ENCODE measurements at places on chromosomes 16 and 17.

DNA sequence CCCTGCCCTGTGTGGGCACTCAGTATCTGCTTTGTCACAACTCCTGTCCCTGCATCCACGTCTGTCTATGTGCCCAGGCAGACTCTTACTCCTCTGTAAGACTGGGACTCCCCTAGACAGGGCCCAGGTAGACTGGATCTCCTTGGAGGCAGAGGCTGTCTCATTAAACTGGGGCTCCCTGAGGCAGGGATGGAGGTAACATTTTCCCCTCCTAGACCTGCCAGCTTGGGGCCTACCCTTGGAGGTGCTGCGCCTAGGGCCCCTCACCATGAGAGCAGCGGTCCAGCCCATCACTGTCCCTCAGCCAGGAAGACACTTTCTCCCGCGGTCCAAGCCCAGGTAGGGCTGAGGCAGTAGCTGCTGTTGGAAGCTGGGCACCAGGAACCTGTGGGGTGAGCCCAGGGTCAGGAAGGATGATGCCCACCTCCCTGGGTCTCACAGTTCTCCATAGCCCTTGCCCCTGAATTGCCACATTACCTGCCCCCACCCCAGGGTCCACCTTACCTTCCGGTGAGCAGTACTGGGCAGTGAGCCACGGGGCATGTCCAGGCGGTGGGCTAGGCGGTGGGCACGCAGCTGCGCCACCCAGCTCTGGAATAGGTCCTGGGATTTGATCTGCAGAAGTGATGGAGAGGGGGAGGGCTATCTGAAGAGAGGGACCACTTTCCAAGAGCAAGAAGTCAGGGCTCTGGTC, 3.4 kb downstream of the OSBPL7 start:
- no peak for DNase-seq

GRCh38 chr17:79667746-79668145, 56.9 kb upstream of the RBFOX3 start:
- DNase-seq = no peak

DNA sequence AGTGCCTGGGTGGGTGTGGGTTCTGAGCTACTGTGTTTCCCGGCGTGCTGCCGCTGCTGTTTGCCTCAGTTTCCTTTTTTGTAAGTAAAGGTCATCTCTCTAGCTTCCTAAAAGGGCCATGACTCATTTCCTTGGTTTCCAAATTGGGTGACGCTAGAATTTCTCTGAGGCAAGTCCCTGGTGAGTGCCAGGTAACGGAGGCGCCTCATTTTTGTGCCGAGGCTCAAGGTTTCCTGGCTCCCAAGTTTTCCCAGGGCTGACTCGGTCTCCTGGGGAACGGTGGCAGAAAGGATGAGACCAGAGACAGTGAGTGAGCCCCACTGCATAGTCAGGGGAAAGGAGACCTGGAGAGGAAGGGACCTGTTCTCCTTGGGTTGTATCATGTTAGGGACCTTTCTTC, 20.3 kb downstream of the MSI2 start:
- DNase-seq = no peak

- no peak for DNase-seq
These were observed 216.9 kb downstream of the HAPSTR1 start for GRCh38 chr16:9308356-9308801.

DNA sequence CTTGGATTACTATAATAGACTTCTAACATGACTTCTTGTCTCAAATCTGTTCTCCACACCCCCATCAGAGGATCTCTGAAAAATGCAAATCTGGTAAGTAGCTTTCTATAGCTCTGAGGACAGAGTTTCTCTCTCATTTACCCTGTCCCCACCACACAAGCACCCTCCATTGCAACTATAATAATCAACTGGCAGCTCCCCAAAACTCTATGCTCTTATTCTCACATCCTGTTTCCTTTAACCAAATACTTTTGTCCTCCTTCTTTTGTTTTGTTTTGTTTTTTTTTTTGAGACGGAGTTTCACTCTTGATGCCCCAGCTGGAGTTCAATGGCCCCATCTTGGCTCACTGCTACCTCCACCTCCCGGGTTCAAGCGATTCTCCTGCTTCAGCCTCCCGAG, 73.4 kb downstream of the HELZ start:
- no peak for DNase-seq

GRCh38 chr17:8372422-8372821, 4.1 kb downstream of the KRABD2 start:
- no peak for DNase-seq

GRCh38 chr17:78390241-78391050, 12.0 kb downstream of the PGS1 start:
- peak; percentile 24 for DNase-seq

DNA sequence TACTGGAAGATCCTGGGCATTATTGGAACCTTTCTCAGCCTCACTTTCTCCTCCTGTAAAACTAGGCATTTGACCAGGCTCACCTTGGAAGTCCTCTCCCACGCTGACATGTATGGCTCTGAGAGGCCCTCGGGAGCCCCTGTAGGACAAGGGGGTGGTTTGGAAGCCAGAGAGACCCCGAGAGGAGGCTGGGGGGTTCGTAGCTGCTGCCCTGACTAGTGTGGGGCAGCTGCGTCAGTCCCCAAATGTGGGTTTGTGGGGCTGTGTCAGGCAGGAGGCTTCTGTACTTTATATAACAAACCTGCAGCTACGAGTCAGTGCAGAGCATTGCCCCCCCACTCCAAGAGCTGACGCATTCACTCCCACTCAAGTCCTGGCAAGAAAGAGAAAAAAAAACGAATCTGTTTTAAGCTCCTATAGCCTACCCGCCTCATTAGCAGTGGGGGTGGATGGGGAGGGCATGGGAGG, 1.8 kb downstream of the CX3CL1 start:
- DNase-seq = peak; percentile 35

DNA sequence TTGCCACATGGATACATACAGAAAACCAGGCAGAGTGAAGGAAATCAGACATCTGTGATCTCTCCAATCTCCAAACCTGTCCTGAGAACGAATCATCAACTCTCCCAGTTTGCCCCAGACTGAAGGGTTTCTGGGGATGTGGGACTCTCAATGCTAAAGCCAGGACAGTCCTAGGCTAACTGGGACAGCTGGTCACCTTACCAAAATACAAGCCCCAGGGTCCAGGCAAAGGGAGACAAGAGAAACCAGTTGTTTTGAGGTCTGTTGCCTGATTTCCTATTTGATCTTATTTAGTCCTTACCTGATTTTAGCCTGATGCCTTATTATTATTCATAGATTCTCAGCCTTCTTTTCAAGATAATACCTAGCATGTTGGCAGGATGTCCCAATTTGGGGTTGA, 51.7 kb upstream of the TAC4 start:
- no peak for DNase-seq

DNA sequence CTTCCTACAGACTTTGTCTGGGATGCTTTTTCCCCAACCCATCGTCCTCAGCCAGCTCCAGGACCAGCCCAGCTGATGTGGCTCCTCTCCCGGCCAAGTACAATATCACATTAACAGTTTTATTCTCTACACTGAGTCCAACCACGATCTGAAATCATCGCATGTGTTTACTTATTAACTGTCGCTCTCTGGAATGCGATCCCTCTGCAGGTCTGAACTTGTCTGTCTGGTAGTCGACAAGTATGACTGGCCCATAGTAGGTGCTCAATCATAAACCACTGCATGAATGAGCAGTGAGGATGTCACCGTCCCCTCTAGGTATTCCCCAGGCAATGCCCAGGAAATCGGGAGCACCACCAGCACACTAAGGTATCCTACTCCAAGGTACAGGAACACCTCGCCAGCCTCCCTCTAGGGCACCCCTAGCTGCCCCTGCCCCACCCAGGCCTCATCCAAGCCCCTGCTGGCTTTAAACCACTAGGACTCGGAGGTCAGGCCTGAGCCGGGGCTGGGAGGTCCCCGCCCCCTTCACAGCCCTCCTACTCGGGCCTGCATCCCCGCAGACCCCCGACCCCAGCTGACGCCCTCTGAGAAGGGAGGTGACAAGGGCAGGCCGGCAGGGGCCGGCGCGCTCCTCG, 27.7 kb downstream of the RTN4RL1 start:
- DNase-seq = no peak

DNA sequence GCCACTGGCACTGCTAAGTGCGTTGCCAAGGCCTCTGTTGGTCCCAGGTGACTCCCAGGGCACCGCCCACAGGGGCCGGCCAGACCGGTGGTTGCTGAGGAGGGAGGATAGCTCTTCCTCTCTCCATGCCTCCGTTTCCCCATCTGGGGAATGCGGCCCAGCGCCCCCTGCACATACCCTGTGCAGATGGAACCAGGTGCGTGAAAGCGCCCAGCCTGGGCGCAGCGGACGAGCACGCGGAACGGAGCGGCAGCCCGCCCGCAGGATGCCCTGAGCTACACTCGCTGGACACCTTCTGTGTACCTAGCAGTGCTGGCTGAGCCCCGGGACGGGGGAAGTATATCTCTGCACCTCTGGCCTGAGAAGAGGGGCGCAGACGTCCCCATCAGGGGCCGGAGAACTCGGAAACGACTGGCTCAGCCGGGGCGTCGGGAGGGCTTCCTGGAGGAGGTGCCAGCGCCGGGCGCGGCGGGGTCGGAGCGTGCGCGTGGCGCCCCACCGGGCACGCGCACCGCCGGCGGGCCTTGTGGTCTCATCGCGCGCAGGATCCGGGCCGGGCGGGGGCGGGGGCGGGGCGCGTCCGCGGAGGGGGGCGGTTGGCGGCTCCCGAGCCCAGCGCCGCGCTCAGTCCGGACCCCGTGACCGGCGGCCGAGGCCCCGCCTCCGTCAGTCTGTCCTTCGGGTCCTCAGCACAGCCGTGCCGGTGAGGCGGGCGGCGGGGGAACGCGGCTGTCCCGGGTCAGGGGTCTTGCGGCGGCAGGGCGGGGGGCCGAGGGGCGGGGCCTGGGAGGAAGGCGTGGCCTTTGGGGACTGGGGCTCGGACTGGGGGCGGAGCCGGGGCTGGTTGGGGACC, at the start of the genes CCDC78 and HAGHL:
Gene CCDC78 (minus strand): TSS at position 6 of the 853 bp plus-strand sequence. CDS start 76 bp downstream, outside the sequence.
Gene HAGHL (plus strand): TSS at position 669 of the 853 bp plus-strand sequence. CDS start 404 bp downstream, outside the sequence.
- peak; percentile 74 for DNase-seq

- no peak for DNase-seq
These were observed 2.4 kb downstream of the NAGLU start for GRCh38 chr17:42538482-42538881.

DNA sequence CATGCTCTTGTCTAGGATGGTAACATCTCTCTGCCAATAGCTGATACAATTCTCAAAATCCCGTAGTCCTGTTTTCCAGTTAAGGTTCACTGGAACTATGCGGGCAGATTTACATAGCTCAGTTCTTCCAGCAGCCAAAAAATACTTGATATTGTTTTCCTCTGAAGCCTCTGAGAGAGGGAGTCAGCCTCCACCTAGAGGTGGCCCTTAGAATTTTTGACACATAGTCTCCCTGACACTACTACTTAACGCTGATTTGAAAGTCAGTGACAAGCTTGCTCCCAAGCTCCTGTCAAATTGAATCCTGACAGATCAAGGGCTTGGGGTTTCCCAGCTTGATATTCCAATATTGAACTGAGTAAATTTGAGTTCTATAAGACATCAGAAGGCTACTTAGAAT, 1780.1 kb downstream of the TP53TG3F start:
- no peak for DNase-seq

DNA sequence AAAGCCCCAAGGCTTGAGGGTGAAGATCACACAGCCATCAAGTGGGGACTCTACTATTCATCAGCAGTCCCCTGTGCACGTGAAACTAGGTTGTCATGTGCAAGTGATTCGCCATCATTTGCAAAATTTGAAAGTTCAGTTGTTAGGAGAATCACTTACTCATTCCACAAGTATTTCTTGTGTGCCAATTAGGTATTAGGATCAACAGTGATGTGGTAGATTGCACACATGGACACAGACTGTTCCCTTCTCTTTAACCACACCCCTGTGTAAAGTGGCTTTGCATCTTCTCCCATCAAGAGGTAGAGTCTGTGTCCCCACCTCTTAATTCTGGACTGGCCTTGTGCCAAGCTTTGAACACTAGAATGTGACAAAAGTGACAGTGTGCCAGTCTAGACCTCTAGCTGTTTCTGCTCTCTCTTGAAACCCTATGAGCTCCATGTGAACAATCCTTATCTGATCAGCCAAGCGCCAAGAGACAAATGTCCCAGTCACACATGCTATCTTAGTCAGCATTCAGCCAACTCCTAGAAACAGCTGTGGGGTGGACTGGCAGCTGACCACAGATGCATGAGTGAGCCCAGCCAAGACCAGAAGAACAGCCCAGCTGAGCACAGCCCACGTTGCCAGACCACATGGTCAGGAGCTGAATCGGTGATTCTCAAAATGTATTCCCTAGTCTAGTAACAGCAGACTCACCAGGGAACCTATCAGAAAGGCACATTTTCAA, 31.5 kb upstream of the SHISA9 start:
- no peak for DNase-seq

DNA sequence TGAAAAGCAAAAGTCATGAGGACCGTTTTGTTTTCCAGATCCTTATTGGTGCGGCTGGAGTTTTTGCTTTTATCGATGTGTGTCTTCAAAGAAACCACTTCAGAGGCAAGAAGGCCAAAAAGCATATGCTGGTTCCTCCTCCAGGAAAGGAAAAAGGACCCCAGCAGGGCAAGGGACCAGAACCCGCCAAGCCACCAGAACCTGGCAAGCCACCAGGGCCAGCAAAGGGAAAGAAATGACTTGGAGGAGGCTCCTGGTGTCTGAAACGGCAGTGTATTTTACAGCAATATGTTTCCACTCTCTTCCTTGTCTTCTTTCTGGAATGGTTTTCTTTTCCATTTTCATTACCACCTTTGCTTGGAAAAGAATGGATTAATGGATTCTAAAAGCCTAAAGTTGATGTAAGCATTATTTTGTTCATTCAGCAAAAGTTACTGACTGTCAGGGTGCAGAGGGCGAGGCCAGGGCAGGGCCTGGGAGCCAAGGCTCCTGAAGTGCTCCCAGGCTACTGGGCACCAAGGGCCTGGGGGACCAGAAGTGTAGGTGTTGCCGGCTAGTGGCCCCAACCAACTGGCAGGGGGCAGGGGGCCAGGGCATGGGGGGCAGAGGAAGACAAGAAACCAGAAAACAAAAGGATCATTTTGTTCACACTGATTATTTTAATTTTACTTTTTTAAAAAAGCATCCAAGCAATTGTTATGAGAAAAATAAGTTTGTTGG, 8.8 kb downstream of the CMTM2 start:
- no peak for DNase-seq

- DNase-seq = no peak
These were observed 17.6 kb downstream of the ABCC1 start for GRCh38 chr16:15966836-15967546.

DNA sequence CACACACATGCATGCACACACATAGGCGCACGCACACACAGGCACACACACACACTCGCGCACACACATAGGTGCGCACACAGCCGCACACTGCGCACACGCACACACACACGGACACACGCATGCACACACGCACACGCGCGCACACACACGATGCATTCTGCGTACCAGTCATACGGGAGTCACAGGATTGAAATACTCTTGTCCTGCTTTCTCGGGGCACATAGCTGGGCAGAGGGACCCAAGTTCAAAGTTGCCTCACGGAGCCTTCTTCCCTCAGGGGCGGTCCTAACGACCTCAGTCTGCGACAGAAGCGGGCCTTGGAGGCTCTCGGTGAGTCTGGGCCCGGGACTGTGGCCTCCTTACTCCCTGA, 56.0 kb downstream of the MRM1 start:
- no peak for DNase-seq

All from activated CD4-positive, alpha-beta T cell treated with anti-CD3 and anti-CD28 coated beads for 36 hours (primary cell).